ENCODE measurements at places on chromosomes 3 and 15.

DNA sequence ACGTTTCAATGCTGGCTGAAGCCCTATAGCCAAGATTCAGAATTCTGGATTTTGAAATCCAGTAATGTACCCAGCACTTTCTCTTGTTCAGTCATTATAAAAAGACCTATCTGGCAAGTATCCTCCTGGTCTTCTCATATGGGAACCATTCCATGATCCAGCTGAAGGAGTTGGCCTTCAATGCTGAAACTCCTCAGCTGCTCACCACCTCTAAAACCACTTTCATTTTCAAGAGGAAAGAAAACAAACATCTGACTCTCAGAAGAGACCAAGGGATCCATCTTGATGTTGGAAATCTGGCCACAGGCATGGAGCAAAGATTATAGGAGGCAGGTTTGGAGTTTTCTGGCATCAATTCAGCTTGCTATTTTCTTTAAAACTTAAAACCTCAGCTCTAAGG is 235.4 kb downstream of the FMN1 start:
- DNase-seq = no peak

DNA sequence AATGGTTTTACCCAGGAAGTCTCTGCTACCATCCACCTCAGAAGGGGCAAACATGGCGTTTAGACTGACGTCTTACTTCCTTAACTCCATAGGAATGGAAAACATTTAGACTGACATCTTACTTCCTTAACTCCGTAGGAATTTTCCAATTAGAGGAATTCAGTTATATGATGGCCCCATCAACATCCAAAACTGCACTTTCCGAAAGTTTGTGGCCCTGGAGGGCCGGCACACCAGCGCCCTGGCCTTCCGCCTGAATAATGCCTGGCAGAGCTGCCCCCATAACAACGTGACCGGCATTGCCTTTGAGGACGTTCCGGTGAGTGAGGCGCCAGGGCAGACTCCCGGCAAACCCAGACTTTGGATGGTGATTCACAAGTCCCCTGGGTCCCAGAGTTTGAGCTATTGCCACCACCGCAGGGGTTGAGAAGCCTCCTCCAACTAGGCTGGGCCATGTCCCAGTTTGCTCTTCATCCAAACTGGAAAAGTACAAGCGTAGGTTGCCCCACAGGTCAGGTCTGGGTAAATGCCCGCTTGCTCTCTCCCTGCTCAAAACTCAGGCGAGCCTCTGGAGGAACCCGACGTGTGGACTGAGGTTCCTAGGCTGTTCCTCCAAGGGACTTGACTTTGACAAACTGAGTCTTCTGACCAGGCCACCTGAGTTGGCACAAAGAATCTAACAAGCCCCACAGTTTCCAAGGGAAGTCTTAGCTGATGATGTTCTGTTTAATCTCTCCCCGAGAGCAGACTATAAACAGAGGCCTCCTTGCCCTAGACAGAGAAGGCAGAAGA is 57.7 kb downstream of the MESD start:
- DNase-seq = no peak

GRCh38 chr3:184238246-184238818 is 8.9 kb downstream of the VWA5B2 start:
- no peak for DNase-seq

DNA sequence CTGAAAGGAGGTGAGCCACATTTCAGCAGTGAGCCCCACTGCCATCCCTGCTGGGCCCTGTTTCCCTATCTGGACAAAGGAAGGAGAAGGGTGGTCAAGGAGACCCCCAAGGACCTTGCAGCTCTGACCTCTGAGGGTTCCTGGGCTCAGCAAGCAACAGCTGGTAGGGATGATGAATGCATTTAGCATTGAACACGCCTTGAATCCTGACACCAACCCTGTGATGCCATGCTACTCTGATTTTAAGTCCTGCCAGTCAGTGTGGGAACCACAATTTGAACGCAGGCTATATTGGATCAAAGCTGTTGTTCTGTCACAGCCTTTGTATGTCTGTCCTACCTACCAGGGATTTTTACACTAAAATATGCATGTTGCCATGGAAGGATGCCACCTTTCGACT is 6.5 kb downstream of the MPI start:
- no peak for DNase-seq

GRCh38 chr3:17629400-17629799 is 113.0 kb downstream of the TBC1D5 start:
- no peak for DNase-seq

DNA sequence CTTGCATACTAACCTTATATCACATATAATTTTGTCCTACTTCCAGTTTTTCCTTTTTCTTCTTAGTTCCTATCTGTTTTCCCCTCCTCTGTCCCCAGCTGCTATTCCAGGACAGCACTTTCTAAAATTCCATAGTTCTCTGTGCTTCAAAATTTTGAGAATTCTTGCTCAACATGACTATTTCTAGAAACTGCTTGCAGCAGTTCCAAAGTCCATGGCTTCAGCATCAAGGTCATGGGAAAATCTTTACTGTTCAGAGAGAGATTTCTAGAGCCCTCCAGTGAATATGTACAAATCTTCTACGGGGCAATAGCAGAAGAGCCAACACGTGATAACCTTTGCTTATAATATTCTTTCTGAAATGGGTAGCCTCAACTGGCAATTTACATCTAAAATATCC is 76.1 kb upstream of the PHLDB2 start:
- DNase-seq = no peak

DNA sequence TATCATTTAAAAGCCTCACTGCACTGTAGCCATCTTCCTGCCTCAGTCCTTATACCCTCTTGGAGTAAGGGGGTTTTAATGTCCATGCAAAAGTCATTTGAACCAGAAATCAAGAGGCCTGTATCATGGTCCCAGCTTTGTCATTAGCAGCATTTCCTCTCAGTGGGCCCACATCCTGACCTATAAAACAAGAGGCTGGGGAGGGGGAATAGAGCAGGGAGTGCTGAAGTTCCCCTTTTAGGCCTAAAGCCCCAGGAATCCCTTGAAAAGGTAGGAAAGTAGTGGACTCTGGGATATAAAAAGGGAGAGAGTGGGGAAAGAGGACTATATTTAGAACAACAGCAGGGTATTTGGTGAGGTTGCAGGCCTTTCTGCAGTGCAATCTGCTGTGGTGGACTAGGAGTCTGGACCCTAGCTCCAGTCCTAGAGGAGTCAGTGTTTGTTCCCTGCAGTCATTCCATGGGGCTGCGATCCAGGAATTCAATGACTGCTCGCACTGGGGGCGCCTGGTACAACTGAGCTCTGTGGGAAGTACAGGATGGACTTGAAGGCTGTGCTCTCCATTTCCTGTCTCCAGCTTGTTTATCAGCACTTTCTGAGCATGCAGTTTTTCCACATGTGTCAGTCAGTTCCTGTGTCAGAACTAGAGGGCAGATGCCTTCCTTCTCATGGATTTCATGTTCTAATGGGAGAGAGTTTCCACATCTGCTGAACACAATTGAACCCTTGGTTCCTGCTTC is 46.8 kb downstream of the PDHB start:
- no peak for DNase-seq

- no peak for DNase-seq
These were observed 108.0 kb downstream of the CMSS1 start for GRCh38 chr3:99925584-99926230.

- no peak for DNase-seq
These were observed 1.7 kb downstream of the IP6K2 start for GRCh38 chr3:48715174-48715800.

DNA sequence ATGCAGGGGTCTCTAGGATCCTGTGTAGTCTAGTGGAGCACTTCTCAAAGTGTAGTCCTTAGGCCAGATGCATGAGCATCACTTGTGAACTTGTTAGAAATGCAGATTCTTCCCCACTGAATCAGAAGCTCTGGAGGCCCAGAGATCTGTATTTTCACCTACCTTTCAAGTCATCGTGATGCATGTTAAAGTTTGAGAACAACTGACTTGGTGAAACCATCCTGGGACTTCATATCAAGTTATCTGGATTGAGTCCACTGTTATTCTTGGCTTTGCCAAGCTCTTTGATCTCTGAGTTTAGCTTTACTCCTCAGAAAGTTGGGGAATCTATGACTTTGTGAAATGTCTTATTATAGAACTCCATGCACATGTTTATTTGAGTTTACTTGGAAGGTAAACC is 78.5 kb downstream of the ARNT2 start:
- DNase-seq = no peak

DNA sequence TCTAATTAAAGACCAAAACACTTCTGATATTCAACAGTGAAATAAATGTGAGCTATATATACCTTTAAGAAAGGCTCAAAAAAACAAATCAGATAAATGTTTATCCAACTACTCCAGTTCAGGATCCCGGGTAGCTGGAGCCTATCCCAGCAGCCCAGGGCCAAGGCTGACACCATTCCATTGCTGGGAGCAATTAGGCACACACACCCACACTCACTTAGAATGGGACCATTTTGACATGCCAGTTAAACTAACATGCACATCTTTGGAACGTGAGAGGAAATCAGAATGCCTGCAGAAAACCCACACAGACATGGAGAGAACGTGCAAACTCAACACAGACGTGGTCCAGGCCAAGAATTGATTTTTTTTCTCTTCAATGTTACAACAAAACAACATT is 30.0 kb upstream of the PLSCR4 start:
- no peak for DNase-seq

DNA sequence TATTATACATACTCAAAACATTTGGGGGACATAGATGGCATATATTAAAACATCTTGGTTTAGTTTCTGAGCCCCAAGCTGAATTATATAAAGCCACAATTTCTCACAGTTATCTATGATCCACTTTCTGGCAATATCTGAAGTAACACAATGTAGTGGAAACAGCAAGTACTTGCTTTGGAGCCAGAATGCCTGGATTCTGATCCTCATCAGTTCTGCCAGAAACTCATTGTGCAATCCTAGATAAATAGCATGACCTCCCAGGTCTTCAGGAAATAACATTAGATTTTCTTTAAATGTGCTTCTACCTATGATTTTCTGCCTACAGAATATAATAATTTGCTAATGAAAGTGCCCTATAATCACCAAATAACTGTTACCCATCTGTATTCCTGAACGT is 544.9 kb downstream of the NAALADL2 start:
- DNase-seq = no peak

DNA sequence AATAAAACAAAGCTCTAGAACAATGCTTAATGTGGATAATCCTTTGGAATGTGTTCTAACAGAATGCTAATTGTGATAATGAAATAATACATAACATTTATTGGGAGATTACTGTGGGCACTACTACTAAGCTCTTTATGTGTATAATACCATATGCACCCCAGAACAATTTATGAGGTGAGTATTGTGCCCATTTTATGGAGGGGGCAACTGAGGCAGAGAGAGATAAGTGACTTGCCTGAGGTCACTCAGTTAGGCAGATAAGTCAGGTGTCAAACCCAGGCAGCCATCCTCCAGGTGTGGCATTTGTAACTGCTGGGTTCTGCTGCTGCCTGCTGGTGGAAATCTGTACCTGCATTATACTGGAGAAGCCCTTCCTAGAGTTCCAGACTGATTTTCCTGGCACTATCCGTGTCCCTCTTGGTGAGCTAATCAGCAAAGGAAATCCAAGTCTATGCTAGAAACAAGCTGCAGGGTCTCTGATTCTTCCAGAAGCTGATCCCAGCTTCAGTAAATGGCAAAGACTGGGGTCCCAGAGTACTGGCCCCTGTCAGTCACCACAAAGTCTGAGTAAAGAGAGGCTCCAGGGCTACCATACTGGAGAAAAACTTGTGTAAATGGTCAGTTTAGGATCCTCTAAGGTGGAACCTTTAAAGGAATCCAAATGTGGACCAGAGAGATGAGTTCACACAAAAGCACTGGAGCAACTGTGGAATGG is 22.6 kb upstream of the RBP1 start:
- DNase-seq = no peak

GRCh38 chr15:101088271-101088670 is 163.6 kb downstream of the CHSY1 start:
- no peak for DNase-seq

GRCh38 chr15:73908030-73908821 is 18.0 kb upstream of the LOXL1 start:
- DNase-seq = peak; percentile 40

GRCh38 chr3:62184559-62184958 is 188.8 kb downstream of the FEZF2 start:
- no peak for DNase-seq

DNA sequence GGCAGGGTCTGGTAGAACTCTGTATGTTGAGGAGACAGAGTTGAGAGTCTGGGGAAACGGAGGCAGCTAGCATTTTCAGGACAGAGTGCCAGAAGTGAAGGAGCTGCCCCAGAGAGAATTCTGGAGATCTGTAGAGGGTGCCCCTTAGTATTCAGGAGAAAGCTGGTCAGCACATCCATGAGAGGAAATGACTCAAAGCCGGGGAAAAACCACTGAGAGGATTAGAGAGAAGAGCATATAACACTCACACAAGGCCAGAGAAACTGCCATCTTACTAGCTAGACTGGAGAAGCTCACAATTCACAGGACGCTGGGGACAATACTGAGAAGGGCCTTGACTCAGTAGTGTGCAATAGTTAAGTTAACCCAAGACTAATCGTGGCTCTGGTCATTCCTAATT is 75.7 kb upstream of the DPPA4 start:
- DNase-seq = no peak

DNA sequence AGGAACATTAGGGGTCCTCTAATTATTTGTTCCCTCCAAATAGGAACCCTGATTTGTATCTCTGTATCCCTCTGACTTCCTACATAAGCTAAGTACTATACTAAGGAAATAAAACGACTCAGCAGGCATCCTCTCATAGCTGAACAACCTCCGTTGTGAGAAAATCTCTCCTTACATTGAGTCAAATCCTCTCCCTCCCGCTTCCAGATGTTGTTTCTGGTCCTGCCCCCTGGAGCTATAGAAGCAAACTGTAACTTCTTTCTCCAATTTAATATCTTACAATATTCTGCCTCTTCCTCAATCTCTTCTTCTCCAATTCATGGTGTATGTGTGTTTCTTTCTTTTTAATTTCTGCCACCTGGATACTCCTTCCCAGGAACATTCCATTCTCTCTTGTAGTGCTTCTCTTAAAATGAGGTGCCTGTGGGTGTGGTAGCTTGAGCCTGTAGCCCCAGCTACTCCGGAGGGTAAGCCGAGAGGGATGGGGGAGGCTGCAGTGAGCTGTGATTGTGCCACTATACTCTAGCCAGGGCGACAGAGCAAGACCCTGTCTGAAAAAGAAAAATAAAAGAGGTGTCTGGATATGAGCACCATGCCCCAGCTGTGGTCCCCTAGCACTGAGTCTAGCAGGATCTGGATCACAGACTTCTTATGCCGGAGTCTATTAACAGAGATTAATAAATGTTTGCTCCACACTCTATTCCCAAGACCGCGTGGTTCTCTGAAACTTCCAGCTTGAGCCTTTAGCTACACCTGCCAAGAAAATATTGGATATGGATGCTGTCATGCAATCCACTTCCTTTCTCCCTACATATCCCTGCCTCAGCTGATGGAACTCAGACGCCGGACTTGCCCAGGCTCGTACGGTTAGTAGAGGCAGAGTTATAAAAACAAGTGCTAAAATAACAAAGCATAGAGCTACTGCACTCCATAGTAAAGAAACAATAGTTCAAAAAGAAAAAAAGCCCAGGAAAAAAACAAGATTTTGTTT is 42.9 kb upstream of the NEO1 start:
- no peak for DNase-seq

All from effector CD8-positive, alpha-beta T cell (primary cell).